ENCODE measurements at places on chromosomes 3 and 15.

GRCh38 chr3:172776049-172776717 is 25.7 kb downstream of the ECT2 start:
- DNase-seq = no peak

DNA sequence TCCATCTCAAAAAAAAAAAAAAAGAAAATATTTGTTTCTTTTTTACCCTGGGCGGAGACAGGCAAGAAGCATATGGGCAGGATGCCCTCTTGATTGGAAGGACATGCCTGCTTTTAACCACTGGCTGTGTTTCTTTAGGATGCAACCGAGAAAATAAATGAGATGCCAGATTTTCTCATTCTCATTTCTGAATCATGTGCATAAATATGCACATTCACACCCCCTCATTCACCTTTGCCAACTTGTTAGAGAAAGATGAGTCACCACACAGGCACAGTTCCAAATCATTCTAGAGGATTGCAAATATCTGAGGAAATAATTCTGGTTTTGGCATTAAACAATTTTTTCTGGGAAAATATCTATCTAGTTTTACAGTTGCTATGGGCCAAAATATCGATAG is 3.3 kb downstream of the LIPH start:
- DNase-seq = no peak

GRCh38 chr3:159030138-159030670 is 228.3 kb downstream of the MFSD1 start:
- DNase-seq = no peak

DNA sequence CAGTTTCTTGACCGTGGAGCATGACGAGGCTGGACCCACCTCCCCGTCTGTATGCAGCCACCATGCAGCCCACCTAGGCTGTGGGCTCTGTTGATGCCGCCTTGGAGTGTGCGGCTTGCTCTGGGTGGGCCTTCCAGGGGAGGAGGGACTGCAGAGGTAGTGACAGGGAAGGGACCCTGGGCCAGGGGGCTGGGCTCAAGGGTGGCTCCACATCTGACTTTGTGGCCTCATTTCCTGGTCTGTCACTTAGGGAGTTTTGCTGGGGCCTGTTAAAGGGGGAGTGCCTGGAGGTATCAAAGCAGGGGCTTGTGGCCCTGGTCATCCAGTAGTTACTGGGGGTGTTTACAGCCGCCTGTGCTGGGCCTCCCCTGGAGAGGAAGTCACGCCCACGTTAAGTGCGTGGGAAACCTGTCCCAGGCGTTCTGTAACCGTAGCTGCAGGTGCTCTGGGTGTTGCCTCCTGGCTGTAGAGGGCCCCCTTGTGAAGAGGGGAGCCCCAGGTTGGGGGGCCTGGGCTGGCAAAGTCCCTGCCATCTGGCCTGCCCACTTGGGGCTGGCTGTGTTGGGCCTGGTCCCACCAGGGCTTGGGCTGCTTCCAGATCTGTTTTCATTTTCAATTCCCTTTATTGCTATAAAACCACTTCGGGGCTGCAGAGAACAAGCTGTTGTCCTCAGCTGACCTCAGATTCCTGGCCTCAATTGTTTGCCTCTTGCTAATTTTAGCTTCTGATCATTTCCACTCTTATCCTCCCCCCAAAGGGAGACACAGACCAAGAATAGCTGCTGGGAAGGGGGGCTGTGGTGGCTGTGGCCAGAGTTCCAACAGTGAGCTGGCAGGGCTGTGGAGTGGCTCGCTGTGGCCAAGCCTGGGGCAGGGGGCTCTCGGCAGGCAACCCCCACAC is 26.5 kb downstream of the KLF13 start:
- no peak for DNase-seq

- DNase-seq = no peak
Measured at GRCh38 chr3:8734908-8735307, 1.3 kb downstream of the CAV3 start.

Measured in stimulated activated CD8-positive, alpha-beta memory T cell treated with anti-CD3 and anti-CD28 coated beads, Interleukin-7, amount 100 ng/mL, for 1 hour (primary cell).